ENCODE measurements at places on chromosomes 1 and 21.

GRCh38 chr1:100736746-100737145, 17.2 kb downstream of the VCAM1 start:
- peak; percentile 7 for DNase-seq

DNA sequence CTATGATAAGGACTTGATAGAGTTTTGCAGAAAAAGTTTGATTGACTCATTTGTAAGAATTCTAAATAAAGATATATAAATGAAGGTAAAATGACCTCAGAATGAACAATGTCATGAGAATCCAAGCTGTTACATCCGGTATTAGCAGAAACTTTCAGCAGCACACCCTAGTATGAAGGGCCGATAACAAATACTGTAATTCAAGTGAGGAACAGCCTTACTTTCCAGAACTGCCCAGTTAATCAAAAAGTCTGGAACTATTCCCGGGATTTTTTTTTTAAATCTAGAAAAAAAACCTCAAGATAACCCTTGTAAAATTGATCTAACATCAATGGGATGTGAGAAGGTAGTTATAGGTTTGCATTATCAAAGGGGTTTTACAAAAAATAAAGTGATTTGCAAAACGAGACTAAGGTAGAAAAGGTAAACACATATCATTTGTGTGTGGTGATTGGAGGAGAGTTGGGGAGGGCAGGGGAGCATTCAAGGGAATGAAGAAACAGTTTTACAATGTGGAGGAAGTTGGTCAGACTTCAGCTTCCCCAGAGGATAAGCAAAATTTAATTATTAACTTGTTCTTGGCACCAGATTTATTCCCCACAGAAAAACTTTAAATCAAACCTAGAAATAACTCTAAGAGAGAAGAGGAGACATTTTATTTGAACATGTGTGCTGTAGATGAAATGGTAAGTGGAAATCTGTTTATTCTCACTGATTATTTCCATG, 75.9 kb upstream of the VCAM1 start:
- no peak for DNase-seq

- DNase-seq: no peak
Measured at GRCh38 chr1:205774198-205775014, 876 bp downstream of the RAB29 start.

- DNase-seq: no peak
Measured at GRCh38 chr1:1433804-1434130, 1.7 kb upstream of the VWA1 start.

DNA sequence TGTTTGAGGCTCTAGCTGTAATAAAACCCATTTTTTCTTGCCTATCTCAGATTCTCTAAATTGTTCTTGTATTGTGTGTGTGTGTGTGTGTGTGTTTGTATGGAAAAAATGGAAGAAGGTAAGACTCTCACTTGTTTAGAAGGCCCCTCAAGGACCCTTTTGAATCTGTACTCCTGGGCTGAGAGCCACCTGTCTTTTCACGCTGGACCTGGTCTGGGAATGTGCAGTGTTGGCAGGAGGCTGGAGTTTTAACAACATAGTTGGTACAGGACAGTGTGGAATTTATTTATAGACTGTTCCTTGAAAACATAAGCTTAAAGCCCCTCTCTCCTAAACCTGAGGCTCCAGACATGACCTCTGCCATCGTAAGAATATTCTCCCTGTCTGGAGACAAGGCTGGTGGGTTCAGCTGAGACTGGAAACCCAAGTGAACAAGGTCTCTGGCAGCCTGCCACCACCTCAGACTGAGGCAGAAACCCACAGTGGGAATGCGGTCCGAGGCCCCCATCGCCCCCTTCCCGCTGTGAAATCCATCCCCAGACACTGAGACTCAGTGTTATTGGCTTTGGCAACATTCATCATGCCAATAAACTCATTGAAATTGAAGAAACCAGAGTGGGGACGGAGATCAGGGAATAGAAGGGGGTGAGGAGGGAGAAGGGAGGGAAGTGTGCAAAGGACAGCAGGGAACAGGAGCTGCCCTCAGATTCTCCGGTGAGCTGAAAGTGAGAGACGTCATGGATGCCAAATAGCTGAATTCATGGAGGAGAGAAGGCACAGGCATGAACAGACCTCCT, 24.6 kb upstream of the PLXNA2 start:
- no peak for DNase-seq

DNA sequence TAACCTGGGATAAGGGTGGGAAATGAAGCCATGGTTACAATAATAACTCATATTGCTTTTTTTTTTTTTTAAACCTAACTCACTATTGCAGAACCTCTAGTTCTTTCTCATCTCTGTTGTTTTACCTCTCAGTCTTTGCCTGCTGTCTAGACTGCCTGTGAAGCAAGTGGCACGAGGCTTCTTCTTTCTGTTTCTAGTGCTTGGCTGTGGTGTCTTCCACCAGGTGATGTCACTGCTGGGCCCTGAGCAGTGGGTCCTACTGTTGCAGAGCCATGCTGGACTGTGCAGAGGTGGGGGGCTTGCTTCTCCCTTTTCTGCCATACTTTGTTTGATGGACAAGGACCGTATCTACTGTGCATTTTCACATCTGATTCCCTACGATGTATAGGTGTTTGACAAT, 51.7 kb downstream of the ZNF326 start:
- DNase-seq: no peak

- no peak for DNase-seq
Measured at GRCh38 chr1:23567629-23567995, 8.3 kb upstream of the ID3 start.

GRCh38 chr1:52603630-52604029, 1.5 kb downstream of the GPX7 start:
- DNase-seq: no peak

DNA sequence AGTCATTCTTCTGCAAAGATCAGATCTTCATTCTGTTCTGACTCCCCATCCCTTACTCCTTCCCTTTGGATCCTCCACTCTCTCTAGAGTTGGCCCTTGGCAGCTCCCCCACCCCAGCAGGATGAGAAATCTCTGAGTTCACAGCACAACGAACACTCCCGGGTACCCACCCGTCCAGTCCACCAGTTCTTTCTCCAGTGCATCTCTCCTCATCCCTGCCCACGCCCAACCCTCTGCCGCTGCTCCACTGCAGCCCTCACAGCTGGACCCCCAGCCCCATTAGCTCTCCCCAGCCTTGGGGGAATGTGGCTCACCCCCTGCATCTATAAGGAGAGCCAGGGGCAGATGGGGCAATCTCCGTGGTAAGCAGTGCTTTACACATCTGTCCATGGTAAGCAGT, 125.7 kb downstream of the MATN1 start:
- no peak for DNase-seq

DNA sequence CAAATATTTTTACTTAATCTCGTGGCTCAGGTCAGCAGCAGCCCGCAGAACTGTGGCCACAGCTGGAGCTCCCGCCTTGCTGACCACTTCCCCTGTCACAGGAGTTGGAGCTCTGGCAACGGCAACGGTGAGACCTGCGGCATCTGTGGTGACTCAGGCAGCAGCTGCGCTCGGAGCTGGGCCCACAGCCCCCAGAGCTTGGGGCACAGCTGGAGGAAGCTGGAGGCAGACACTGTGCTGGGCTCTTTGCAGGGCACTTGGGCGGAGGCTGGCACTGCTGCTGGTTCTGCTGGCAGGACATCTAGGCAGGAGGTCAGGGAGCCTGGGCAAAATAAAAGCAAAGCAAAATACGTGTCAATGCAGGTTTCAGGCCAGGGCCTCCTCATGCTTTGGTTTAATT, at the start of gene LCE3A:
LCE3A (minus strand) TSS at position 301 of the 400 bp plus-strand sequence; CDS start at position 301, 0 bp downstream.
- no peak for DNase-seq

DNA sequence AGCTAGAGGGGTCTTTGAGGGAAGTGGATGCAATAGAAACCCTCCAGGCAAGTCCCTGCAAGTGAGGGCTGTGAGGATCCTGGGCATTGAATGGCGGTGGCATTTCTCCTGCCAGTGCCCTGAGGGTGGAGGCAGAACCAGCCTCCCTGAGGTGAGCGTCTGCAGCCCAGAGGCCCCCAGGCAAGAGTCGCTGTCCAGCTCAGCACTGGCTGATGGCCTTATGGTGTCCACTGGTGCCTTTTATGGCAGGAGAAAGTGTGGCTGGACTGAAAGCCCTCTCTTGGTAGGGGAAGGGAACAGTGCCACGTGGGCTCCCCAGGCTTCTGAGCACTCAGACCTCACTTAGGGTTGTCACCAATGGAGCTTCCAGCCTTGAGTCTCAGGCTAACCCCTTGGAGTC, 77.3 kb downstream of the SH3BGR start:
- no peak for DNase-seq

- no peak for DNase-seq
Measured at GRCh38 chr21:20292280-20292679, 705.9 kb upstream of the NCAM2 start.

Measured in NCI-H1105 (cell line).